ENCODE measurements at places on chromosomes 2 and 18.

DNA sequence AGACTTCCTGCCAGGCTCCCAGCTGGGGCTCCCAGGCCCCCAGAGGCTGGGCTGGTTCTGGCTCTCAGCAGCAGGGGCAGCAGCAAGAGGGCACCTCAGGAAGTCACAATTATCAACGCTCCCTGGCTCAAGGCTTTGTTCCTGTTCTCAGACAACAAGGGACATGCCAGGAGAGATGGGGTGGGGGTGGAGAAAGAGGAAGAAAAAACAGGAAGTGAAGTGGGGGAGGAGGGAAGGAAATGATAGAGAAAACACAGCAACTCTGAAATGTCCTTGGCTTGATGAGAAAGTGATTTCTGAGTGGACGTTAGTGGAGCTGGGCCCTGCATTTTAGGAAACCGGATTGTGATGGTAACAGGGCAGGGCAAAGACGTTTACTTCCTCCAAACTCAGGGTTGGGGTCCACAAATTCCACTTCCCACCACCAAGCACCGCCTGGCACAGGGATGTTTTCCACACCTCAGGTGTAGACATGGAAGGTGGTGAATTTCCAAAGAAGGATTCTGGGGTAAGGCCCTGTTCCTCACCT is 40.4 kb downstream of the CYRIA start:
- peak; percentile 50 for DNase-seq

DNA sequence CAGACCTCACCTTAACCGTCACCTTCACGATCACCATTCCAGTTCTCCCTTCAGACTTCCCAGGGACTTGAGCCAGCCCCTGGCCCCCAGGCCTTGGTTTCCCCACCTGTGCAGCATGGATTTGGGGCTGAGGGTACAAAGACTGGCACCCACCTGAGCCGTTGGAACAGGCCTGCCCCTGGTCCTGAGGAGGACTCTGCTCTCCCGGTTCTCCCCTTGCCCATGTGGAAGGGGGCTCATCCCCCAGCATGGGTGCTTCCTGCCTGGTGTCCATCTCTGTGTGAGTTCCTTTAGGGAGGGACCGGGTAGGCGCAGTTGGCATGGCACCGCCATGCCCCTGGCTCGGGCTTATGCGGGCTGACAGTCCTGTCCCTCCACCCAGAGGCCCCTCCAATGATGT is 10.9 kb upstream of the GPR35 start:
- DNase-seq, result no peak

DNA sequence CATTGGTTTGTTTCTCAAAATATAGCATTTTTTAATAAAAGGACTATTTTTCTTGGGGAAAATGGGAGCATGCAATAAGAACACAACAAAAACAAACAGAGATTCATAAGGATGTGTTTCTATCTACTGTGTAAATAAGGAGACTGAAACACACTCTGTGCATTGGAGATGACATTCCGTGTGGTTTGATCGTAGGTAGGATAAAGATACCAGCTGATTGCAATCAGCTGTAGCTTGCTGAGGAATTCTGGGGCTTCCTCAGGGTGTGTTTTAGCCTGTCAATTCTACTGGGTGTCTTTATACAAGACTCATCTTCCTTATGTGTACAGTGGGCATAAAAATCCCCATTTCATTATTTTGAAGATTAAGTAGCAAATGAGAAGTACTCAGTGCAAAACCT is 591.6 kb downstream of the DSC3 start:
- no peak for DNase-seq

- no peak for DNase-seq
Observed at GRCh38 chr2:6017736-6018286, 325.6 kb downstream of the SOX11 start.

- DNase-seq, result no peak
Observed at GRCh38 chr2:165382362-165382761, 87.1 kb upstream of the CSRNP3 start.

- DNase-seq, result no peak
Observed at GRCh38 chr2:66851449-66851872, 416.5 kb downstream of the MEIS1 start.

Measured in COR-L47 (cell line).